NCI-H446 (cell line): ENCODE measurements at places on chromosomes 7 and 10.

DNA sequence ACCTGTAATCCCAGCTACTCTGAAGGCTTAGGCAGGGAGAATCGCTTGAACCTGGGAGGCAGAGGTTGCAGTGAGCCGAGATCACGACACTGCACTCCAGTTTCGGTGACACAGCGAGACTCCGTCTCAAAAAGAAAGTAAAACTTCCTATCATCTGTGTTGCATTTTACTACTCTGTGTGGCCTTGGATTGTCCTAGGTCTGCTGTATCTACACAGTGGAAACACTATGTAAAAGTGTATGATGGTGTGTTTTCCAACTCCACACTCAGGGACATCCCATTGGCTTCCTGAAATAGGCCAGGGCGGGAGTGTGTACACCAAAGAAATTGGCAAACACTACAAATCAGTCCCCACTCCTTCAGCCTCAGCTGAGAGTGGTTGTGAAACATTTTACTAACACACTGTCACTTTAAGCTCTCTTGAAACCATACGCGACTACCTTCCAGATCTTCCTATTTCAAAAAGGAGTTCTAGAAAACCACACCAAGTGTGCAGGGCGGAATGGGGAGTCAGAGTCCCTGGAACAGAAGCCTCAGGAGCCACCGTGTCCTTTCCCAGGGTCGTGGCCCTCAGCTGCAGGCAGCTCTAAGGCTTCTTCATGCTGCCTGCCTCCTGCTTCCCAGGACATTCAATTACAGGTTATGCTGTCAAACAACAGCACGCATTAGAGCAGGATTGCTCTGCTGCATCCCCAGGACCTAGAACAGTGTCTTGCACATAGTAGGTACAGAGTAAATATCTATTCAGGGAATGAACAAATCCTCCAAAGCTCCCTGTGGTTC lies 275.4 kb downstream of the PARD3 start:
- no peak for DNase-seq

- DNase-seq, result no peak
Measured at GRCh38 chr7:106152313-106152665, 40.2 kb upstream of the SYPL1 start.

DNA sequence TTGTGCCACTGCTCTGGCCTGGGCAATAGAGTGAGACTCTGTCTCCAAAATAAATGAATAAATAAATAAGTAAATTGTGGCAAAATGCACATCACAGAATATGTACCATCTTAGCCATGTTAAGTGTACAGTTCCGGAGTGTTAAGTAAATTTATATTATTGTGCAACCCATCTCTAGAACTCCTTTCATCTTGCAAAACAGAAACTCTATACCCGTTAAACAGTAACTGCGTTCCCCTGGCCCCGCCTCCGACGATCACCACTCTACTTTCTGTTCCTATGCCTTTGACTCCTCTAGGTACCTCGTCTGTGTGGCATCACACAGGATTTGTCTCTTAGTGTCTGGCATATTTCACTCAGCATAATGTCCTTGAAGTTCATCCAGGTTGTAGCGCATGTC lies 356.4 kb upstream of the FOXK1 start:
- DNase-seq, result no peak

- no peak for DNase-seq
Measured at GRCh38 chr7:37081436-37081835, 357.1 kb upstream of the AOAH start.

DNA sequence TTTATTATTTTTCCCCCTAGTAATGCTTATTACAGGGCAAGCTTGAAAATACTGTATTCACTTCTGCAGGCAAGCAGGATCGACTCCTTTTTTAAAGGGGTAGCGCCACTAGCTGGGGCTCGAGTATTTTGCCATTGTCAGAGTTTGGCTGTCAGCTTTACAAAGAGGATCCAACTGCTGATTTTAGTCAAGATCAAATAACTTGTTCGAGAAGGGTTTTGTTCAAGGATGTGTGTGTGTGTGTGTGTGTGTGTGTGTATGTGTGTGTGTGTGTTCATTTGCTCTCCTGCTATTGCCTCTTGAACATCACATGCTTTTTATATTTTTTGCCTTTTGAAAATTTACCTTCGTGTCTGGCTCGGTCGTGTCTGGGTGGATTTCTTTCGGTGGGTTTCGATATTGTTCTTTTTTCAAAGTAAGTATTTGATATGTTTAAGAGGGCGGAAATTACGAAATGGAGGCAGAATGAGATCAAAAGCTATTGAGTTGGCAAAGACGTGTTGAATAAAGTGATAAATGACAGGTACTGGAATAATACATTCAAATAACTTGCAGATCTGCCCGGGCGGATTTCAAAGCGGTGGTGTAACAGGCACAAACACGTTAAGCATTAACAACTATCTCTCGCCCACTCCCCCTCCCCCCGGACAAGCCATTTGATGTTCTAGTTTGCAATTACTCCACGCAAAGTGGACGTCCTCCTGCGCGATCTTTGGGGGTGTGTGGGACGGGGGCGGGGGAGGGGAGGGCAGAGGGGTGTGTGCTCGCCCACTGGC lies 1.1 kb downstream of the ARID5B start:
- DNase-seq, result peak; percentile 25
